GM12864 (cell line): ENCODE measurements at places on chromosomes 4 and X.
A peak's percentile ranks its signal among the peaks of the same experiment; 100 is the strongest.

DNA sequence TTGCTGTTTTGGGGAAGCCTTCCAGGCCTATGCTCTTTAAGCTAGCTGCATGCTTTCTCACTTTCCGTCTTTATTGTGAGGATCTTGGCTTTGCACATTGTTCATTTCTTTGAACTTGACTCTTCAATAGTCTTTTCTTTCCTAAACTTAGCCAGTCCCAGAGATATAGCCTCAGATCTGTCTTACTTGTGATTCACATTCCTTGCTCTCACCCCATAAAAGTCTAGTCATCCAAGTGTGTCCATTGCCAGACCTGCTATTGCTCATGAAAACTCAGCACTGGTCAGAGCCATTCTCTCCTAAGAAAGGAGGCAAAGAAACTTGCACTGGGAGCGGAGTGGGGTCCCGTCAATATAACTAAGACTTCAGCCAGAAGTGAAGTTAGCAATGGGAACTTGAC, 275.0 kb upstream of the CTSO start:
- DNase-seq = no peak

GRCh38 chrX:29555465-29556091, 659.8 kb upstream of the MAGEB2 start:
- DNase-seq = peak; percentile 83

GRCh38 chr4:74734995-74735394, 59.3 kb downstream of the BTC start:
- no peak for DNase-seq

GRCh38 chr4:48122756-48123155, 11.3 kb downstream of the TXK start:
- DNase-seq = no peak

DNA sequence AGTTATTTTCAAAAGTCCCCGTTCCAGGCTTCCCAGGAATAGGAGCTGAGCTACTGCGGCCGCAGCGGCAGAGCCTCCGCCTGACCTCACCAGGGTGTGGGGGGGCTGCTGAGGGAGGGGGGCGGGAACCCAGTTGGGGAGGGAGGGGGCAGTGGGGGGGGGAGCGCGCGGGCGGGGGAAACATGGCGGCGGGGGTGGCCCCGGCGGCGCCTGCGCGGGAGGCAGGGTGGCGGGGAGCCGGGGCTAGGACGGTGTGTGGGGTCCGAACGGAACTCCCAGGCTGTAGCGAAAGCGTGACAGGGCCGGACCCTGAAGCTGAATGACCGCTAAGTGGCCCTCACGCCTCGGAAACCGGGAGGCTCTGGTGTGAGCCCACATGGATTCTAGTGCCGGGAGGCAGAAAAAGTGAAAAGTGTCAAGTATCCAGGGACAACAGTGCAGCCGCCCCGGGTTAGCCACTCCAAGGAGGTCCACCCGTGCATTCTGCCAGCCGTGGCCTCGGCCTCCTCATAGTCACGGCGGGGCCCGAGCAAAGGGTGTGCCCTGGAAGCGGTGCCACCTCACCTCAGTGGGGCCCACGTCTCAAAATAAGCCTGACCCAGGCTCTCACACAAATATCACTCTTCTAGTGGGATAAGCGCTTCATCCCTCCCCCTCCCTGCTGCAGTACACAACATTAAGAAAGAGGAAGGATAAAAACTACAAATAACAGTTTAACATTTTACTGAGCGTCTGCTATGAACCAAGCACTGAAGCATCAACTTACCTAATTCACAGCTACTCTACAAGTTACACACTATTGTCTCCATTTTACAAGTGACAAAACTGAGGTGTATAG, at the start of gene KLHL13:
Gene KLHL13 (minus strand): TSS at position 98 of the 838 bp plus-strand sequence. CDS start 88,337 bp downstream, outside the sequence.
- no peak for DNase-seq

GRCh38 chr4:182776376-182777105, 140.6 kb downstream of the DCTD start:
- no peak for DNase-seq

GRCh38 chr4:38757945-38758600, 24.7 kb downstream of the TLR10 start:
- DNase-seq = no peak

DNA sequence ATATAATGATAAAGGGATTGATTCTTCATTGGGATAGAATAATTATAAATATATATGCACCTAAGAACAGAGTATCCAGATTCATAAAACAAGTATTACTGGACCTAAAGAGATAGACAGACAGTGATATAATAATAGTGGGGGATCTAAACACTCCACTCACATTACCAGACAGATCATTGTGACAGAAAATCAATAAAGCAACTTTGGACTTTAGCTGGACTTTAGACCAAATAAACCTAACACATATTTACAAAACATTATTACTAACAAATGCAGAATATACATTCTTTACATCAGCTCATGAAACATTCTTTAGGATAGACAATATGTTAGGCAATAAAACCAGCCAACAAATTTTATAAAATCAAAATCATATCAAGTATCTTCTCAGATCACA, 14.6 kb downstream of the AGTR2 start:
- DNase-seq = no peak

- no peak for DNase-seq
These were observed 404.4 kb downstream of the GASK1B start for GRCh38 chr4:157768419-157768818.

- no peak for DNase-seq
These were observed 38.1 kb downstream of the HELQ start for GRCh38 chr4:83417566-83417965.

GRCh38 chr4:168021666-168022065, 70.7 kb upstream of the ANXA10 start:
- no peak for DNase-seq

DNA sequence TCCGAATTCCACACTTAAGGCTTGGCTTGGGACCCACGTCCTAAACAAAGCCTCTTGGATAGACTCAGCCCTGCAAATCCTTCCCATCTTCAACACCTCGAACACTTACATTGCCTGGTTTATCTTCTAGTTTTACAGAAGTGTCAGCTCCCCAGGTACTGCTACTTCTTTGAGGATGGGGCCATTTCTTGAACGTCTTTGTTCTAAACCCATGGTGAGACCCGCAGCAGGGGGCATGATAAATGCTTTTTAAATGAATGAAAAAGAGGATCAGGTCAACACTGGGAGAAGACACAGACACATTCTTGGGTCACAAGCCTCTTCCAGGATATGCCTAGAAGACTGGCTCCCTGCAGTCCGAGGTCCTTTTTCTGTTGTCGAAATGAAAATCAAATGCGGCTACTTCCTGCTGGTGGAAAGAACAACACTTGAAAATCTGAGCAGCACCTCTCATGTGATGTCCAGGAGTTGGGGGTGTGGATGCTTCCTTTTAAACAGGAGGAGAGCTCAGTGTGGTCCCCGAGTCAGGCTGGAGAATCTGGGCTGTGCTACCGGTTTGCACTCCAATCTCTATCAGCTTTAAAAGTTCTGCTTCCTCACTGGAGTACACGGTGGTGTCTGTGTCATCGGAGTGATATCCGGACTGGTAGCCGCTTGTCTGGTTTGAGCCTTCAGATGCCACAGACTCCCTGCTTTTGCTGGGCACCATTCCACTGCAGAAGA, 45.8 kb downstream of the KDR start:
- DNase-seq = no peak

GRCh38 chr4:138804711-138805110, 210.9 kb upstream of the NOCT start:
- DNase-seq = no peak

DNA sequence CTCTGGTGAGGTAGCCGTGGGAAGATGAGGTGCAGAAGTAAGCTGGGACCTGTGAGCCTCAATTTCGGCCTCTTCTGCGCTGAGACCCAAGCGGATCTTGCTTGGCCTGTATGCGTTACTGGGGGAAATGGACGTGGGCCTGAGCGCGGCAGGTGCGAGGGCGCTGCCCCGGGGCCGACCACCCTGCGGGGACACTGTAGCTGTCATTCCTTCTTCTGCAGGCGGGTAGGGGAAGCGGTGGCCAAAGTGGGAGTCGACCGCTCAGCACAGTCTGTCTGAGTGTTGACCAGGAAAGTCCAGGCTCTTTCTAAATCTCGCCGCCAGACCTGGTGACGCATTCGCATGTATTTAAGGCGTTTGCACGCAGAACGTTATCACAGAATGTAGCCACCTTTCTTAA, 3.3 kb upstream of the LRAT start:
- no peak for DNase-seq

DNA sequence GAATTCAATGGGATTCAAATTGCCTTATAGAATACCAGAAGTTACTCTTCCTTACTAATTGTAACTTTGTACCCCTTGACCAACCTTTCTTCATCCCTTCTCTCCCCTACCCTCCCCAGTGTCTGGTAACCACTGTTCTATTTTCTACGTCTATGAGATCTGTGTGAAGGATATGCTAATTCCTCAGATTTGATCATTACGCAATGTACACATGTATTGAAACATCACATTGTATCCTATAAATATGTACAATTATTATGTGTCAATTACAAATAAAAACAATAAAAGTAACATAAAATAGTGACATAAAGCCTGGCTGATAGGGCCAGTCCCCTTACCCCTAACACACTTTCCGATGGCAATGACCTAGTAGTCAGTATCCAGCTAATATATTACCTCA, 95.1 kb upstream of the GRIA3 start:
- no peak for DNase-seq

DNA sequence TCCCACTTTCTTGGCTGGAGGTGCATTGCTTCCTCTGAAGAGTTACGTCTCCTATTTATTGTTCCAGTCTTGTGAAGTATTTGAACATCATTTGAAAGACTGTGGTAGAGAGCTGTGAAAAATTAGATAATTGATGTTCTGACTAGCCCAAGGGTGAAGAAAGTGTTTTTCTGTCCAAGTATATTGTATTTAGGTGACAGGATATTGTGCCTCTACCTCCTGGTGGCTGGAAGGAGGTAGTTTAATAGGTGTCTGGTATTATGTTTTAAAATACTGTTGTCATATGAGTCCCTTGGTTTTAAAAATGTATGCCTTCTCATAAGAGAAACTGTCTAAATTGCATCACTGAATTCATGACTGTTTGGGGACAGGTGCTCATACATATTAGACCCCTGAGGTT, 226.0 kb downstream of the SPRY1 start:
- DNase-seq = no peak

DNA sequence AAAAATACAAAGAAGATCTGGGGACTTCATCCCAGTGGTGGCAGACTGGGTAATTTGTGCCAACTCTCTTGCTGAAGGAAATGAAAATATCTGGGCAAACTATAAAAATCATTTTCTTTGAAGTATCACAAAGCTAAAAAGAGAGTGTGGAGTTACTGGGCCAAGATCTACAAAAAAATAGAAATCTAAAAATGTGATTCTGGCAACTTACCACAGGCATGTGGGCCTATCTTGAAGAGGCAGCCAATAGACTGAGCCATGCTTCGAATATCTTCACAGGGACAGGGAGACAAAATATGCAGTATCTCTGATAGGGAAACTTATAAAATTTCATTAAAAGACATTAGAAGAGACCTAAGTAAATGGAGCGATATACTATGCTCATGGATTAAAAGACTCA, 168.8 kb downstream of the RCHY1 start:
- no peak for DNase-seq

- DNase-seq = no peak
These were observed 19.2 kb upstream of the GRPEL1 start for GRCh38 chr4:7087036-7087435.

GRCh38 chr4:150010525-150011126, 67.6 kb upstream of the DCLK2 start:
- no peak for DNase-seq
